Femur (tissue), 1 donor: ENCODE measurements at places on chromosomes 4 and X.
A peak's percentile ranks its signal among the peaks of the same experiment; 100 is the strongest.

- DNase-seq, result no peak
Measured at GRCh38 chr4:96003951-96004740, 164.3 kb downstream of the PDHA2 start.

GRCh38 chr4:87058356-87059073 lies 123.7 kb downstream of the AFF1 start:
- no peak for DNase-seq

DNA sequence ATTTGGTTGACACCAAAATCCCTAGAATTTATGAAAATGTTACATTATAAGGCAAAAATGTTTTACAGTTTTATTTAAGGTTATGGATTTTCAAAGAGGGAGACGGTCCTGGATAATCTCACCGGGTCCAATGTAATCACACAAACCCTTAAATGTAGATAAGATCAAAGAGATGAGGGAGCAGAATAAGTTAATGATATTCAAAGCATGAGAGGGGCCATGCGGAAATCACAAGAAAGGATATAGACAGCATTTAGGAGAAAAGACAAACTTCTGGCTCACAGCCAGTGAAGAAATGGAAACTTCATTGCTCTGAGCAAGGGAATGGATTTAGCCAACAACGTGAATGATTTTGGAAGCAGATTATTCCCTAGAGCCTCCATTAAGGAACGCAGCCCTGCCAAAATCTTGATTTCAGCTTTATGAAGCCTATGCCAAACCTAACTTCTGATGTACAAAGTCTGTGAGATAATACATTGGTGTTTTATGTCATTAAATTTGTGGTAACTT lies 684.4 kb upstream of the GNPDA2 start:
- peak; percentile 20 for DNase-seq

- no peak for DNase-seq
Measured at GRCh38 chr4:75666299-75666698, 6.9 kb downstream of the G3BP2 start.

- DNase-seq, result no peak
Measured at GRCh38 chr4:125770814-125771398, 456.2 kb downstream of the FAT4 start.

- DNase-seq, result no peak
Measured at GRCh38 chr4:183853548-183853940, 51.6 kb upstream of the STOX2 start.

DNA sequence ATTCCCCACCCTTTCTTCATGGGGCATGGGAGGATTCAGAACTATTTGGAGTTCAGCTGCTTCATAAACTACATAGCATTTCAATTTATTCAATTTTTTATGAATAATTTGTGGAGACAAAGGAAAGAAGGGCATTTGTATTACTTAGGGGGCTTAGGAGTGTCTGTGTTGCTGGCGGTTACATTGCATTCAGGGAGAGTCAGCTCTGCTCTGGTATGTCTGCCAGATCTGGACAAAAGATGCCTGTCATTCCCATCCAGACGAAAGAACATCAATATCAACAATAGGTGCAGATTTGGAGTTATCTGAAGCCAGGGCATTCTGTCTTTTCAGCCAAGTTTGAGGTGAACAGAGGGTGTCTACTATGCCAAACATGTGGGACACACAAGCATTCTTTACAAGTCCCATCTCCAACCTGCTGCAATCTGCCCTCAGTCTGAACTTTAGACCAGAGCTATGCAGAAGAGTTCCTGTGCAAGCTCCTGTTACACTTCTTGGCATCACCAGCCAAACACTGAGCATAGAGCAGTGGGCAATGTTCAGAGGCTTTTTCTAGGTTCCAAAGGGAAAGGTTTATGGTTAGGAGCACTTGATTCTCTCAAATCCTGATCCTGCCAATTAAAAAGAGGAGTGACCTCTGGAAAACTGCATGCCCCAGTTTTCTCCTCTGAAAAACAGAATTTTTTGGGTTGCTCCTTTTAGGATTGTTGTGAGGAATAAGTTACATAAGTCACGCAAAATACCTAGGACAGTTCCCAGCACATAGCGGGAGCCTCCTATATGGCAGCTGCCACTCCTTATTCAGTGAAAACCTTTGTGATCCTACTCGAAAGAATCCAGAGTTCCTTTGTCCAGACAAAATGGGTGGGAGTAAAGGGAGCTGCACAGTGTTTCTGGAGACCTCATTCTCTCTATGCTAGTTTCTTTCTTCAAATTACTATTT lies 719.5 kb upstream of the SLIT2 start:
- DNase-seq, result no peak

DNA sequence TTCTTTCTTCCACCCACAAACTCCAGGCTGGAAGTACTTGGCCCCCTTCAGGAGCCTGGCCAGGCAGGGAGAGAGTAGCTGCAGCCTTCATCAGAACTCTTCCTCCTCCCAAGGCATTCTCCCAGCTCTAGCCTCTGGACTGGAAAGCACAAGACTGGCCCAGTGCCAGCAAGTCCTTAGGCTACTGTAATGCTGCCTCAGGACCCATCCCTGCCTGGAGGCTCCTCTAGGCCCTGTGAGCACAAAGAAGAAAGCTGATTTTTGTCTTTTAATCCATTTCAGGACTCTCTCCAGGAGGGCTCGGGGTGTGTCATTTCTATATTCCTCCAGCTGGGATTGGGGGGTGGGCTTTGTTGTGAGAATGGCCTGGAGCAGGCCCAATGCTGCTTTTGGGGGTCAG lies 10.8 kb downstream of the AWAT2 start:
- no peak for DNase-seq

DNA sequence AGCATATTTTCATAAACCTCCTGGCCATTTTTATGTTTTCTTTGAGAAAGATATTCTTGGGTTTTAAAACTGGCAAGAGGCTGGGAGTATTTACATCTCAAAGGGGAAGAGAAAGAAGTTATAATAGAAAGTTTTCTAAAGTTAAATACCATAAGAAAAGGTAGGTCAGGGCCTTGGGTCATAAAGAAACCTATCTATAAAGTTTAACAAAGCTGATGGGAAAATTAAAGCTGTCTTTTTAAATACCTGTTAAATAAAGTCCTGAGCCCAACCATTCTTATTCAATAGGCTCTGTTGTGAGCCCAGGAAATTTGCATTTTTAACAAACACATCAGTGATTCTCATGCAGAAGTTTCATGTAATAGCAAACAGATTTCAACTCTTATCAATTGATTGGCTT lies 451.8 kb upstream of the INTU start:
- no peak for DNase-seq

GRCh38 chrX:68072041-68072440 lies 361.3 kb downstream of the OPHN1 start:
- no peak for DNase-seq

GRCh38 chr4:71272976-71273375 lies 65.8 kb upstream of the SLC4A4 start:
- DNase-seq, result no peak

DNA sequence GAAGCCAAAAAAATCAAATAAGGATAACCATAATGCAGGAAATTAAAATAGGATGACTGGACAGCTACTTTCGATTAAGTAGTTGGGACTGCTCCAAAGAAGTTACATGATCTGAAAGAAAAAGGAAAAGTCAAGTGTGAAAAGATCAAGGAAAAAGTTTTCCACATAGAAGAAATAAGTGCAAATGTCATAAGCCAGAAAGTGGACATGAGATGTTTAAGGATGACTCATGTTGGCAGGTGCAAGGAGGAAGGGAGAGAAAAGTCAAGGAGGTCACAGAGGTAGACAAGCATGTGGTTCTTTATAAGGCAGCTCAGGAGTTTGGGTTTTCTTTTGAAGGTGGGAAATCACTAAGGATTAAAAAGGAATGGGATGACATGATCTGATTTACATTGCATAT lies 89.8 kb upstream of the GPRIN3 start:
- DNase-seq, result no peak

DNA sequence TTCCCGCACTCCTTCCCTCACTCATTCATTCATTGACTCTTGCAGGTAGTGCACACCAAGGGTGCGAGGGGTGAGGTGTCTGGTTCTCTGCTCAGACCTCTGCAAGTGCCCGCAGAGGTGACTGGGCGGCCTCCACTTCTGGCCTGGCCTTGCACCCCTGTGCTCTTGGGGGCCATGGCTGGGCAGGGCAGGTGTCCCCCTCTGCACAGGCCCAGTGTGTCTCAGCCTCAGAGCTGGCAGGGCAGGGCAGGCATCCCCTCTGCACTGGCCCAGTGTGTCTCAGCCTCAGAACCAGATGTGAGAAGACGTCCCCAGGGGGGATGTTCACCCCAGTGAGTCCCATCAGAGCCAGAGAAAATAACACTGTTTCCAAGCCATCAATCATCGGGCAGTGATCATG lies 16.8 kb downstream of the CPZ start:
- DNase-seq, result no peak

GRCh38 chr4:46804781-46805413 lies 104.1 kb downstream of the COX7B2 start:
- DNase-seq, result no peak

DNA sequence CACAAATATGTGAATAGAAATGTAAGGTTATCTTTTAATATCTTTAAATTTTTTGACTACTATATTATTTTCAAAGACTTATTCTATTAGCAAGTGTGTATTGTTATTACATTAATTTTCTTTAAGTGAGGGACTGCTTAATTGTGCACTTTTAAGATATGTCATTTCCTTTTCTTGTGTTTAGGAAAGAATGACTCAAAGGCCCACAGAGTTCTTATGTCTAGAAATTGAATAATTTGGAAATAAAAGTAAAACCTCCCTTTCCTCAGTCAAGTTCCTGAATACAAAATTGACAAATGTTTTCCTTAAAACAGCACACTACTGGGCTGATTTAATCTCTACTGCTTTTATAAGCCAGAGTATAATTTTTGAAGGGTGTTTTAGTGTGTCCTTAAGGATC lies 169.7 kb downstream of the TMEM47 start:
- DNase-seq, result no peak

GRCh38 chr4:143232277-143232676 lies 47.6 kb downstream of the USP38 start:
- DNase-seq, result no peak

GRCh38 chr4:6504900-6505496 lies 32.6 kb upstream of the PPP2R2C start:
- no peak for DNase-seq

GRCh38 chr4:88919056-88919455 lies 137.9 kb downstream of the FAM13A start:
- DNase-seq, result no peak

- peak; percentile 28 for DNase-seq
Measured at GRCh38 chrX:39309018-39309635, 507.9 kb downstream of the MID1IP1 start.

- no peak for DNase-seq
Measured at GRCh38 chr4:184143770-184144564, 73.7 kb downstream of the ENPP6 start.

DNA sequence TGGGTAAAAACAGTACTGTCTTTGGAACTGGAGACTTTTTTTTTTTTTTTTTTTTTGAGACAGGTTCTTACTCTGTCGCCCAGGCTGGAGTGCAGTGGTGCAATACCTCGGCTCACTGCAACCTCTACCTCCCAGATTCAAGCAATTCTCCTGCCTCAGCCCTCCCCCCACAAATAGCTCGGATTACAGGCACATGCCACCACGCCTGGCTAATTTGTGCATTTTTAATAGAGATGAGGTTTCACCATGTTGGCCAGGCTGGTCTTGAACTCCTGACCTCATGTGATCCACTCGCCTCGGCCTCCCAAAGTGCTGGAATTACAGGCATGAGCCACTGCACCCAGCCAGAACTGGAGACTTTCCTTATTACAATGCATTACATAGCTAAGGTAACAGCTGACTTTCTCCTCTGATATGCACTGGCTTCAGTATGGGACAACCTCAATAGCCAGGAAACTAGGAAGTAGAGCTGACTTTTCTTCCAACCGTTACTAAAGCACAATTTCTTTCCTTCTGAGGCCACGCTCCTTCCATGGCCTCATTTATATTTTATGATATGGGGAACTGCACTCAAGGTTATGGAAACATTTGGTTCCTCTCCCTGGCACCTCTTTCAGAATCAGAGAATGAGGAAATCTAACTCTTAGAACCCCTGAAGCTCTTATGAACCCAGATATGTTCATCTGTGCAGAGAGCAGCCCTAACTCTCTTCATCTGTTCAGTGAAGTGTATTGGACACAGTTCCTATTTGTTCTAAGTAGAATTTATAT lies 53.5 kb upstream of the FAM9B start:
- no peak for DNase-seq

GRCh38 chr4:85812776-85813175 lies 337.8 kb downstream of the ARHGAP24 start:
- DNase-seq, result no peak

- no peak for DNase-seq
Measured at GRCh38 chr4:25171201-25171865, 11.1 kb upstream of the SEPSECS start.

DNA sequence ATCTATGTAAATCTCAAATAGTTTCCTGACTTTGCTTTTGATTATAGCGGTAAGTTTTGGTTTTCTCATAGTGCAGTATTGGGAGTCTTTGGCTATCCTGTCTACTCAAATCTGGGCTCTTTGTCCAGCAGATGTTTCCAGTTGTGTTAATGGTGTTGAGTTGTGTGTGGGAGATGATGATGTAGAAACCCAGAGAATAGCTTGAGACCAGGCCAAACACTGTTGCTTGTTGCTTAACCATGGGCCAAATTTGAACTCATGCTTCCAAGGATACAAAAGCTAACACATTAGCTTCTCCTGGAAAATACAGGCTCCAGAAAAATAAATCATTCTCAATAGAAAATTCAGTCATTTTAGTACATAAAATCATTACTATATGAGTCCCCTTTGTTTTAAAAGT lies 82.6 kb upstream of the GYPA start:
- peak; percentile 38 for DNase-seq

DNA sequence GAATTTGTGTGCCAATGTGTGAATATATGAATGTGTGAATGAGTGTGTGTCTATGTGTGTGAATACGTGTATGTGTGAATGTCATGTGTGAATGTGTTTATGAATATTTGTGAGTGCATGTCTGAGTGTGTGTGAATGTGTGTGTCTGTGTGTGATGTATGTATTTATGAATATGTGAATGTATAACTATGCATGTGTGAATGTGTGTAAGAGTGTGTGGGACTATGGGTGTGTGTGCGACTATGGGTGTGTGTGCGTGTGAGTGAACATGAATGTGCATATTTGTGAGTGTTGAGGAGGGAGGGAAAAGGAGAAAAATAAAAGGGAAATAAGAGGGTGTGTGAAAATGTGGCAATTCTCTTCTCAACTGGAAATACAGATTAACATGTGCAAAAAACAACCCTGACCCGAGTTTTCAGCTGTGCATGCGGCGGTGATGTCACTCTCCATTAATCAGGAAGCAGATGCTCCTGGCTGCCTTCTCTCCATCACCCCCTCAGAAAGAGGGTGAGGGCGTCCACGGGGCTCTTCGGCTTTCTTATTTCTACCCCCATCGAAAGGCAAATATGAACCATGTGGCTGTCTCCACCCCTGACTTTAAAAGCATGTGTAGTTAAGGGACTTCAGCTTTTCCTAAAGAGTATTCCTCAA lies 219.8 kb downstream of the MAML3 start:
- DNase-seq, result peak; percentile 45

GRCh38 chr4:77052352-77052751 lies 23.4 kb downstream of the CCNI start:
- no peak for DNase-seq

DNA sequence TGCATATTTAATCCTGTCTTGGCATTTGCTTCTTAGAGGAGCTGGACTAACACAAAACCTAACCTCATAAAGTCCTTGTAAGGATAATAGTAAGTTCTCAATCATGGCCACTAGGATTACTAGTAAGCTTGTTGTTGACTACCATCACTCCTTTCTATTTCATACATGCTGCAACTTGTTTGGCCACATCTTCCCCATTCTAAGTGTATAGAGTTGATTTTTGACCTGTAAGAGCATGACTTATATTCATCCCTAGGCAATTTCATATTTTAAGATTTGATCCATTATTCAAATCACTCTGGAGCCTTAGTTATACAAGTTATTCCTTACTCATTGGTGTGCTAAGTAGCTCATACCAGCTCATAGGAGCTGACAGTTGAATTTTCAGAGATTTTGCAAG lies 109.4 kb downstream of the EFHC2 start:
- DNase-seq, result no peak
